A549 treated with CpdA at 1 μM for 4 hours (cell line): ENCODE measurements at places on chromosomes 13 and 19. TPM values are rescaled to one million over a fixed set of nuclear protein-coding genes. Genes with fewer than 3 reads are reported as not detected.

The IRS2 gene
- total RNA-seq, result 9.5 to 13.6 TPM (median 11.2 TPM) in 5 replicates

The ZNF506 gene
- total RNA-seq, result 0.06 to 0.36 TPM (median 0.08 TPM) in 4 of 5 replicates, not detected in the other

The RASGRP4 gene
- 0.06 to 0.20 TPM (median 0.07 TPM) in 3 of 5 replicates, not detected in the others for total RNA-seq

The ZNF579 gene
- 16.1 to 35.4 TPM (median 25.5 TPM) in 5 replicates for total RNA-seq

The LINGO3 gene
- total RNA-seq, result 0.03 TPM in 1 of 5 replicates, not detected in the others
